ENCODE measurements at places on chromosomes 7 and 10.

DNA sequence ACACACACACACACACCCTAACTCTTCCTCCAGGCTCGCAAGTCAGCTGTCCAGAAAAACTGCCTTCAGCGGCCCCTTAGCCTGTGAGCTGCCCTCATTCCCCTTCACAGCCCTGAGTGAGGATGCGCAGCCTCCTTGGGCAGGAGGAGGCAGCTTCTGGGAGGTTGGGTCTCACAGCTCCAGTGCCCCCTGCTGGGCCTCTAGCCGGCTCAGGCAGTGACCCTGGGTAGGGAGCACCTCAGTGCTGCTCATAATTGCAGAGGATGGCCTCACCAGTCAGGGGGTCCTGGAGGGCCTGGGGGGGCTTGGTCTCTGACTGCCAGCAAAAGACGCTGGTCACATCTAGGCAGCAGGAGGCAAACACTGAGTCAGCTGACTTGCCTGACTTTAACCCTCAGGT, 43.7 kb downstream of the ZNF273 start:
- DNase-seq, result no peak

DNA sequence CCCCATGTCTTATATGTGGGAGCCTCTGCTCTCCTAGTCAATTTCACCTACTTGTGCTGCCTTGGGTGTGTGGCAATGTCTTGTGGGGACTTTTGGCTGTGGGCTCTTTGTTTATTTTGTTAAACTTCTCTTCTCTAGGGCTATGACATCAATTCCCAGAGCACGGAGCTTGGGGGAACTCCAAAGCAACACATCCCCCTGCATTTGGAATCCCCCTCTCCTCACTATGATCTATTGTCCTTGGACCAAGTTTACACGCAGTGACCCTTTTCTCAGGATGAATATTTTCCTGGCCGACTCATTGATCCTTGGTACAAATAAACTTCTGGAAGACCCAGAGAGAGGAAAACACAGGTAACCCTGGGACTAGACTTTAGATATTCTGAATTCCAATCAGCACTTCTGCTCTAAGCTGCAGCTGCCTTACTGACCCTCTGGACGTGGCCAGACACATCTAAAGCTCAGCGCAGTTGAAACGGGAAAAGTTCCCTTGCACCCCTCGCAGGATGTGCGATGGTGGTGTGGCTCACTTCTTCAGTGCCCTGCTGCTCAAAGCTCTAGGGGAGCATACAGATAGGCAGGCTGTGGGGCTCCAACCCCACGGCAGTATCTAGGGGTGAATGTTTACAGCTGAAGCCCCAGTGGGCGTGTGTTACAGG, 110.8 kb downstream of the TMEM178B start:
- no peak for DNase-seq

- peak; percentile 37 for DNase-seq
Observed at GRCh38 chr7:74206589-74207120, 3.2 kb upstream of the LAT2 start.

- DNase-seq, result no peak
Observed at GRCh38 chr10:110747609-110748464, 103.7 kb downstream of the RBM20 start.

DNA sequence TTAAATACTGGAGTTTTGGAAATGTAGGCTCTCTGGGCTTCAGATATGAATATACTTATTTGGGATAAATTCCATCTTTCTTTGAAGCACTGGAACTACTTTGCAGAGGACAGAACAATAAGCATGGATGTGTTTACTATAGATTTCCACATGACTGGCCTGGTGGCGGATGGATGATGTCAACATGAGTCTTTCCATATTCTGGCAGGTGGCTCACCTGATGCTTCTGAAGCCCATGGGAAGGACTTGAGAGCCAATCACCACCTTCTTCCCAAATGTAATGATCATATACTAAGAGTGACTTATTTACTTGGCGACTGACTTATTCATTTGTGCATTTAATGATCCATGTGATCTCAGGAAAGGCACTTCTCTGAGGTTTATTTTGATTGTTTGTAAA, 110.5 kb downstream of the FANK1 start:
- no peak for DNase-seq

- DNase-seq, result no peak
Observed at GRCh38 chr7:149493366-149493765, 4.2 kb downstream of the ZNF746 start.
